Activated T-helper 1 cell treated with anti-CD3 and anti-CD28 coated beads, Interleukin-12 subunit alpha, Interleukin-12 subunit beta, Interleukin-2, Interleukin-4 antibody, amounts not matched to agents 30 ng/mL and 10 ng/mL and 1 ng/mL, durations not matched to agents 14 hours and 24 hours and 36 hours (primary cell): ENCODE measurements at places on chromosomes 3 and 15. TPM values are rescaled to one million over a fixed set of nuclear protein-coding genes. Genes with fewer than 3 reads are reported as not detected.
A peak's percentile ranks its signal among the peaks of the same experiment; 100 is the strongest.

Gene ZNF654
- total RNA-seq, result 19.4 and 19.8 TPM in 2 replicates

DNA sequence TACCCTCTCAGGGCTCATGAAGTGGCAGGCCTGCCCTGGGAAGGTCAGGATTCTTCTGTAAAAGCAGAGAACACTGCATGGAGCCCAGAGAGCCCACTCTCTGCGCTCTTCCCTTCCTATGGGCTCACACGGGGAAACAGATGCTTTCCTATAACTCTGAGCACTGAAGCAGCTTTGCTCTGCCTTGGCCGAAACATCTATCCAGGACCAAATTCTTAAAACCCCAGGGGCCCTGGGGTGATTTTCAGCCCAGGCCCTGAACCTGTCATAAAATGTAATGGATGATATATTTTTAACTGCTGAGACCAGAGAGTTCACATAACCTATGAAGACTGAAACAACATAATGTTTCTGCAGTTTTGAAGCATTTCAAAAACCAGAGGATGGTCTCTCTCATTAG, 249.9 kb upstream of the CTDSPL start:
- DNase-seq, result no peak
- peaks cover 2% of the 10 kb centered on the region for H3K27me3 ChIP-seq
- no peaks in the 10 kb centered on the region for H3K4me1 ChIP-seq
- no peaks in the 10 kb centered on the region for H3K36me3 ChIP-seq
- H3K27ac ChIP-seq, result no peak overlapping the region

DNA sequence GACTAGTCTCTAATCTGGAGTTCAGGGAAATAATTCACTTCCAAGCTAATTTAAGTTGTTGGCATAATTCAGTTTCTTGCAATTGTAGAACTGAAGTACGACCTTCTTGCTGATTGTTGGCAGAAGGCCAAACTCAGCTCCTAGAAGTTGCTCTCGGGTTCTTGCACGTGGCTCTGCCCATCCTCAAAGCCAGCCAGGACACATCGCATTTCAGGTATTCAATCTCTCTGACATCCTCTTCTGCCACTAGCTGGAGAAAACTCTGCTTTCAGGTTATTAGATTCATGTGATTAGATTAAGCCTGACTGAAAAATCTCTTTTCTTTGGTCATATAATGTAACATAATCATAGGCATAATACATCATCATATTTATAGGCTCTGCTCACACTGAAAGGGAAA, 362.0 kb downstream of the ZPLD1 start:
- H3K27me3 ChIP-seq, result no peaks in the 10 kb centered on the region
- H3K4me1 ChIP-seq, result no peaks in the 10 kb centered on the region
- H3K4me3 ChIP-seq, result no peak overlapping the region
- H3K27ac ChIP-seq, result no peak overlapping the region

- no peak overlapping the region for H3K4me3 ChIP-seq
- peaks cover 1% of the 10 kb centered on the region for H3K36me3 ChIP-seq
These were observed 466.0 kb upstream of the THBS1 start for GRCh38 chr15:39114690-39115378.

GRCh38 chr3:28612232-28612631, 263.6 kb upstream of the AZI2 start:
- DNase-seq, result no peak
- no peaks in the 10 kb centered on the region for H3K4me1 ChIP-seq
- H3K36me3 ChIP-seq, result no peaks in the 10 kb centered on the region
- H3K27ac ChIP-seq, result no peak overlapping the region
- H3K4me3 ChIP-seq, result no peak overlapping the region

DNA sequence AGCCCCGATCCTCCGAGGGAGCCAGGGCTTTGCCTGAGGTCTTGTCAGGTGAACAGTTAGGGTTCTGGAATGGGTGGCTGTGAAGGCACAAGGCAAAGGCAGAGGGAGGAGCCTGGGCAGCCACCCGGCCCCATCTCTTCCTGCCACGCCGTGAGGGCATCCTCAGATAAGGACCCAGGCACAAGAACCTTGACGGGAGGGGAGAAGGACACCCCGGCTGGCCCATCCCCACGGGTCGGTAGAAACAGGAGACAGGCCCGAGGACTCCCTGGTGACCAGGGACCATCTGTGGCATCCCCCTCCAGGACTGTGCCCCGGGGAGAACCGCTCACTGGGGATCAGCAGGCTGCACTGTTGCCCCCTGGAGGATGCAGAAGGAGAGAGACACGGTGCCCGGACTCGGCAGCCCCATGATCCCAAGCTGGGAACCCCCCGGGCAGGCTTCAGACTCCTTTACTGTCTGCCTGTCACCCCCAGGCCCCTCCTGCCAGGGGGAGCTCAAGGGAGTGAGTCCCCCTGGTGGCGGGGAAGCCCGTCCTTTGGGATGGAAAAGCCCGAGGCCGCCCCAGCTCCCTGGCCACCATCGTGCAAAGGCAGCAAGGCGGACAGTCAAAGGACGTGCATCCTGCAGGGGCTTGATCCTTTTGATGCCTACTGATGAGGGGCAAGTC, 12.3 kb upstream of the PCSK6 start:
- peak; percentile 21 for DNase-seq
- peaks cover 4% of the 10 kb centered on the region for H3K27me3 ChIP-seq
- peak overlapping the region; percentile 54 for H3K27ac ChIP-seq
- peak overlapping the region; percentile 24 for H3K4me3 ChIP-seq
- peaks cover 27% of the 10 kb centered on the region for H3K4me1 ChIP-seq

DNA sequence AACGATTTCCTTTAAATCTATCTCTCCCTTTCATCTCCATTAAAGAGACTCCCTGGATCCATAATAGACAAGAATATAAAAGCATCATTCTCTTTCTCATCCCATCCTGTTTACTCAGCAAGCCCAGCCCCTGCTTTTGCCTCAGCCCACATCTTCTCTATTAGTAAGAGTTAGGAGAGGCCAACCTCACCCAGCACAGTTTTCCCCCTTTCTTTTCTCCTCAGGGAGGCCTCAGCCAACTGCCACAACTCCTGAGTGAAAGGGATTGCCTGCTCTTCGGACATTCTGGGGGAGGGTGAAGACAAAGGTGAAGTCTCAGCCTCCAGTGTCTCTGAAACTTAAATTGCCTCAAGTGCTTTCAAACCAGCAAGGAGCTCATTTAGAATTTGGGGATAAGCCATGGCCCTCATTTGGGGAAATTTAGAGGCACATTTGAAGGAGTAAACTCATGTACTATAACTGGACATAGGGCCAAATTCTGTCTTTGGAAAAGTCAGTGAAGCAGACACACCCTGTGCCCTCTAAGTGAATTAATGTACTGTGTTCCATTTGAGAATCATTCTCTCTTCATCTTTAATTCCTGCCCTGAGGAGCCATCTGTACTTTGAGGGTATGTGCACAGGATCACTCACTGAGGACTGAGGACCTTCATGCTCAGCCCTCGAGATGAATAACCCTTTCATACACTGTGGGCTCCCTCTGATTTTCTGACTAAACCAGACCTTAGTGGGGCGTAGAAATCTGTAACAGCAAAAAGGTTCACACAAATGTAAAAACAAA, 82.5 kb downstream of the SOX2 start:
- H3K27ac ChIP-seq, result no peak overlapping the region
- no peak overlapping the region for H3K4me3 ChIP-seq
- no peak for DNase-seq

DNA sequence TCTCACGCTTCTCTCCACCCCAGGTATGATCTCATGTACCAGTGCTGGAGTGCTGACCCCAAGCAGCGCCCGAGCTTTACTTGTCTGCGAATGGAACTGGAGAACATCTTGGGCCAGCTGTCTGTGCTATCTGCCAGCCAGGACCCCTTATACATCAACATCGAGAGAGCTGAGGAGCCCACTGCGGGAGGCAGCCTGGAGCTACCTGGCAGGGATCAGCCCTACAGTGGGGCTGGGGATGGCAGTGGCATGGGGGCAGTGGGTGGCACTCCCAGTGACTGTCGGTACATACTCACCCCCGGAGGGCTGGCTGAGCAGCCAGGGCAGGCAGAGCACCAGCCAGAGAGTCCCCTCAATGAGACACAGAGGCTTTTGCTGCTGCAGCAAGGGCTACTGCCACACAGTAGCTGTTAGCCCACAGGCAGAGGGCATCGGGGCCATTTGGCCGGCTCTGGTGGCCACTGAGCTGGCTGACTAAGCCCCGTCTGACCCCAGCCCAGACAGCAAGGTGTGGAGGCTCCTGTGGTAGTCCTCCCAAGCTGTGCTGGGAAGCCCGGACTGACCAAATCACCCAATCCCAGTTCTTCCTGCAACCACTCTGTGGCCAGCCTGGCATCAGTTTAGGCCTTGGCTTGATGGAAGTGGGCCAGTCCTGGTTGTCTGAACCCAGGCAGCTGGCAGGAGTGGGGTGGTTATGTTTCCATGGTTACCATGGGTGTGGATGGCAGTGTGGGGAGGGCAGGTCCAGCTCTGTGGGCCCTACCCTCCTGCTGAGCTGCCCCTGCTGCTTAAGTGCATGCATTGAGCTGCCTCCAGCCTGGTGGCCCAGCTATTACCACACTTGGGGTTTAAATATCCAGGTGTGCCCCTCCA, 19.1 kb downstream of the TYRO3 start:
- no peak overlapping the region for H3K4me3 ChIP-seq
- peaks cover 14% of the 10 kb centered on the region for H3K27me3 ChIP-seq
- H3K36me3 ChIP-seq, result no peaks in the 10 kb centered on the region
- H3K27ac ChIP-seq, result no peak overlapping the region
- H3K4me1 ChIP-seq, result no peaks in the 10 kb centered on the region
- no peak for DNase-seq

DNA sequence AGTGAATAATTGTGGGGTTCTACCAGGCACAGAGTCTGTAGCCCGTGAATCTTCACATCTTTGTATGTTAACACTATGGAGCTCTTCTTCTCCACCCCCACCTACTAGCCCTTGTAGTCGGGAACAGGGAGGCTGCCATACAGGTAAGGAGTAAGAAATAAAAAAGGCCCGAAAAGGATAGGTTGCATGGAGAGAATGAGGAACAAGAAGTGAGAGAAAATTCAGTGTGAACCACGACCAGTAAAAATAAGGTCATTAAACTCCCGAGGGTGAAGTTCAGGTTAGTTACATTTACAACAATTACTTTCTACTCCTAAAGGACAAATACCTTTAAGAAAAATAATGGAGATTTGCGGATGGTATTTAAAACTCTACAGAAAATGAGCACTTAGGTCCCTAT, 53.3 kb downstream of the OSBPL10 start:
- no peak for DNase-seq
- H3K36me3 ChIP-seq, result no peaks in the 10 kb centered on the region
- no peaks in the 10 kb centered on the region for H3K27me3 ChIP-seq
- peaks cover 30% of the 10 kb centered on the region for H3K4me1 ChIP-seq
- H3K27ac ChIP-seq, result peak overlapping the region; percentile 47
- H3K4me3 ChIP-seq, result no peak overlapping the region

DNA sequence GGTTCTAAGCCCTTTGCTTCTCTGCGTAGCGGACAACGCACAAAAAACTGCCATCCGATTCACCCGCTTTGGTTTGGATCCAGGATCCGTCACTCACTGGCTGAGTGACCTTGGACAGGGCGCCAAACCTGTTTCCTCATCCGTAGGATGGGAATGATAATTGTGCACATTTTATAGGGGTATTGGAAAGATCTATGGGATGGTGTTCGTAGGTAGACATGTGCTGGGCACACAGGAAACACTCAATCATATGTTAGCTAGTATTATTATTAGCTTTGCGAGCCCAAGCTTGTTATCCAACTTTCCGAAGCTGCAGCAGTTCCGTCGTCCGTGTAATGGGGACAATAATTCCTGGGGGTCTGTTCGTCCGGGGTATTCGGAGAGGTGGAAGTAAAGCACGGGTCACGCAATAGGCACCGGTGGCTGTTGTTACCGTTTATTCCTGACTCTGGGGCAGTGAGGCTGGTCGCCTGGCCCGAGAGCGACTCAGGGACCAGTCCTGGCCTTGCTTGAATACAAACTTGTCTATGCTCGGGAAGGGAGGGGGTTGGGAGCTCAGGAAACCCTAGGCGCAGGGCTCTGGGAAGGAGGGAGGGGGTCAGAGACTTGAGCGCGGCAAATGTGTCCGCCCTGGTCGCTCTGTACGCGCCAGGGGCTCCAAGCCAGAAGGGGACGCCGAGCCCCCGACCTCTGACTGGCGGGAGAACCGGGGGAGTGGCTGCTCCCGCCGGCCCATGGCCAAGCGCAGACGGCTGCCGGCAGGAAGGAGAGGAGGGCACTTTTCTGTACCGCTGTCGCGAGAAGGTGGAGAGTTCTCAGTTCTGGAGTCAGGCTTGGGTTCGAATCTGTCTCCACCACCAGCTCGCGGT, 1.3 kb downstream of the SPSB4 start:
- H3K4me3 ChIP-seq, result peak overlapping the region; percentile 45
- H3K4me1 ChIP-seq, result peaks cover 5% of the 10 kb centered on the region
- no peak for DNase-seq
- H3K36me3 ChIP-seq, result no peaks in the 10 kb centered on the region
- no peak overlapping the region for H3K27ac ChIP-seq

DNA sequence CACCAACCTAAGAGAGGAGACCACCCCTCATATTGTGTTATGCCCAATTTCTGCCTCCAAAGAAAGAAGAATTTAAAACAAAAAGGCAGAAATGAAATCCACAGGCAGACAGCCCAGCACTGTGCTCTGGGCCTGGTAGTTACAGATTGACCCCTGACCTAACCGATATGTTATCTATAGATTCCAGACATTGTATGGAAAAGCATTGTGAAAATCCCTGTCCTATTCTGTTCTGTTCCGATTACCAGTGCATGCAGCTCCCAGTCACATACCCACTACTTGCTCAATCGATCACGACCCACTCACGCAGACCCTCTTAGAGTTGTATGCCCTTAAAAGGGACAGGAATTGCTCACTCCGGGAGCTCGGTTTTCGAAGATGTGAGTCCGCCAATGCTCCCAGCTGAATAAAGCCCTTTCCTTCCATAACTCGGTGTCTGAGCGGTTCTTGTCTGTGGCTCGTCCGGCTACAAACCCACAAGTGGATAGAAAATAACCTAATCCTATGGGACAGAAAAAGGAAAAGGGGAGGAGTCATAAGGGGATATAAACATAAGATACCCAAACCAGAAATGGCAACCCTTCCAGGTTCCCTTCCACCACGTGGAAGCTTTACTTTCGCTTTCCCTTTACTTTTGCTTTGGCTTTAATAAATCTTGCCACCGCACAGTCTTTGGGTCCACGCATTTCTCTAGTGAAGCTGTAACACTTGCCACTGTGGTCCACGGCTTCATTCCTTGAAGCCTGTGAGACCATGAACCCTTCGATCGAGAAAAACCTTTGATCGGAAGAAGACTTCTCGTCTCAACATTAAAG, 1.7 kb upstream of the CFAP91 start:
- DNase-seq, result no peak
- peaks cover 19% of the 10 kb centered on the region for H3K27me3 ChIP-seq
- H3K36me3 ChIP-seq, result peaks cover 7% of the 10 kb centered on the region
- peaks cover 47% of the 10 kb centered on the region for H3K4me1 ChIP-seq
- peak overlapping the region; percentile 64 for H3K4me3 ChIP-seq

Gene EXD1
- total RNA-seq, result not detected in 2 replicates

GRCh38 chr15:48962662-48963523, 826 bp downstream of the SHC4 start:
- H3K36me3 ChIP-seq, result peaks cover 18% of the 10 kb centered on the region
- peaks cover 11% of the 10 kb centered on the region for H3K27me3 ChIP-seq
- peaks cover 64% of the 10 kb centered on the region for H3K4me1 ChIP-seq
- DNase-seq, result no peak

DNA sequence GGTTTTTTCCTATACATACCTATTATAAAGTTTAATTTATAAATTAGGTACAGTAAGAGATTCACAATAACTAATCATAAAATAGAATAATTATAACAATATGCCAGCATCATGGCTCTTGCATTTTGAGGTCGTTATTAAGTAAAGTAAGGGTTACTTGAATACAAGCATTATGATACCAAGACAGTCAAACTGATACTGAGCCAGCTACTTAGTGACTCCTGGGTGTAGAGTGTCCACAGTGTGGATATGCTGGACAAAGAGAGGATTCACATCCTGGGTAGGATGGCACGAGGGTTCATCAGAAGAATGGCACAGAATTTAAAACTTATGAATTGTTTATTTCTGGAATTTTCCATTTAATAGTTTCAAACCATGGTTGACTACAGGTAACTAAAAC, 157.2 kb upstream of the IL12A start:
- H3K4me1 ChIP-seq, result no peaks in the 10 kb centered on the region
- peaks cover 5% of the 10 kb centered on the region for H3K27me3 ChIP-seq
